ENCODE measurements at places on chromosomes 7 and 10. TPM values are rescaled to one million over a fixed set of nuclear protein-coding genes. Genes with fewer than 3 reads are reported as not detected.

DNA sequence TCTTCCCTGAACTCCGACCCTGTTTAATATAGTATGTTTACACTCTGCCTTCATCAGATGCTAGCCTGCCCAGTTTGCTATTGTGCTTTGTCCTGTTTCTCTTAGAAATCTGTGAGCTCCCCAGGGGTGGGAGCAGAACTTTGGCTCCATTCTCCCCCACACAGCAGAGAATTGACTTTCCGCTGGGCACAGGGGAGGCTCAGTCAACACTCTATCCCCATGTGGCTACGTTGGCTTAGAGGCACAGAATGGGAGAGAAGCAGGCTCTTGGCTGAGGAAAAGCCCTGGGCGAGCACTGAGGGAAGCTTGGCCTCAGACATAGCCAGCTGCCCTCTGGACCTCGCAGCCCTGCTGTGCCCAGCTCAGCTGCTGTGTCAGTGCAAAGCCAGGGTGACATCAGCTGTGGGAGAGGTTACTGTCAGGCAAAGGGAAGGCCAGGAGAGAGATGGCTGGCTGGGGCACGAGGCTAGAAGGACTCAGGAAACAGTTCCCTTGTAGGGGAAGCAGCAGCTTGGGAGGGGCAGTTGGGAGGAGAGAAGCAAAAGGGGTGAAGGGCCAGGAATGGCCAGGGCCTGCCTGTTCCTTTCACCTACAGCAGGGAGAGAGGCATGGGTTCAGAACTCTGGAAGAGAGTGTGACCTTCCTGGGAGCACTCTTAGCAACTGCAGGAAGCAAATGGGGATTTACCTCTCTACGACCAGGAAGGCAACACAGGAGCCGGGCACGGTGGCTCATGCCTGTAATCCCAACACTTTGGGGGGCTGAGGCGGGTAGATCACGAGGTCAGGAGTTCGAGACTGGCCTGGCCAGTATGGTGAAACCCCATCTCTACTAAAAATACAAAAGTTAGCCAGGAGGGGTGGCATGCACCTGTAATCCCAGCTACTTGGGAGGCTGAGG lies 5.8 kb upstream of the SCD start:
- DNase-seq: no peak

DNA sequence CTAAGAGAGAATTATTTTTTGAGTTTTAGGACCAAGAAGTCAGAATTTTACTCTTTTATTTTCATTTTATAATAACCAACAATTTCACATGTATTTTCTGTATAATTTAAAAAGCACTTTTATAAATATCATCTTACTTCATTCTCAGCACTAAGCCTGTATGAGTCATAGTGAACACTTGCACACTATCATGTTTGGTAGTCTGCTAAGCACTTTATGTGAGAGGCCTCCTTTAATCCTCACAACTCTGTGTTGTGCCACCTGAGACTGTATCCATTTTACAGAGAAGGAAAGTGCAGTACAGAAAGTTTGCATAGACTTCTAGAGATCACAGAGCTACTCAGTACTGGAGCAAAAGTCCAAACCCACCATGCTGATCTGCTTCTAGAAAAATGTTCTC lies 939.6 kb downstream of the NRG3 start:
- no peak for DNase-seq

GRCh38 chr10:44589181-44589943 lies 204.5 kb upstream of the CXCL12 start:
- no peak for DNase-seq

- no peak for DNase-seq
Observed at GRCh38 chr10:68333440-68334431, 1.0 kb upstream of the PBLD start.

GRCh38 chr10:89789188-89789877 lies 87.9 kb downstream of the KIF20B start:
- no peak for DNase-seq

GRCh38 chr10:31018356-31018750 lies 13.3 kb downstream of the ZNF438 start:
- DNase-seq: no peak

DNA sequence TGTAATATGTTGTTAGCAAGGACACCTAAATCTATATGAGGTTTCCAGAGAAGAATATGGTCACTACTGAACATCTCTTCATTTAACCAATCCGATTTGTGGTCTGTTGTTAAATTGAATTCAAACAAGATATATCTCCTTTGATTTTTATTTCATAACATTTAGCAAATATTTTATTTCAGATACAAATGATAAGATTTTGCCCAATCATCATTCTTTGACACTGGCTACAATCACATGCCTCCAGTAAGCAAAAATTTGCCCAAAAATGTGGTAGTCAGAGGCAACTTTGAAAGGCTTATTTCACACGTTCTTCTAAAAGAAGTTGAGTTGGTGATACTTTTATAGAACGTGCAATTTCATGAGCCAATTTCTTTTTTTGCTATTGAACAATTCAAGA lies 44.7 kb upstream of the AGMO start:
- DNase-seq: no peak

DNA sequence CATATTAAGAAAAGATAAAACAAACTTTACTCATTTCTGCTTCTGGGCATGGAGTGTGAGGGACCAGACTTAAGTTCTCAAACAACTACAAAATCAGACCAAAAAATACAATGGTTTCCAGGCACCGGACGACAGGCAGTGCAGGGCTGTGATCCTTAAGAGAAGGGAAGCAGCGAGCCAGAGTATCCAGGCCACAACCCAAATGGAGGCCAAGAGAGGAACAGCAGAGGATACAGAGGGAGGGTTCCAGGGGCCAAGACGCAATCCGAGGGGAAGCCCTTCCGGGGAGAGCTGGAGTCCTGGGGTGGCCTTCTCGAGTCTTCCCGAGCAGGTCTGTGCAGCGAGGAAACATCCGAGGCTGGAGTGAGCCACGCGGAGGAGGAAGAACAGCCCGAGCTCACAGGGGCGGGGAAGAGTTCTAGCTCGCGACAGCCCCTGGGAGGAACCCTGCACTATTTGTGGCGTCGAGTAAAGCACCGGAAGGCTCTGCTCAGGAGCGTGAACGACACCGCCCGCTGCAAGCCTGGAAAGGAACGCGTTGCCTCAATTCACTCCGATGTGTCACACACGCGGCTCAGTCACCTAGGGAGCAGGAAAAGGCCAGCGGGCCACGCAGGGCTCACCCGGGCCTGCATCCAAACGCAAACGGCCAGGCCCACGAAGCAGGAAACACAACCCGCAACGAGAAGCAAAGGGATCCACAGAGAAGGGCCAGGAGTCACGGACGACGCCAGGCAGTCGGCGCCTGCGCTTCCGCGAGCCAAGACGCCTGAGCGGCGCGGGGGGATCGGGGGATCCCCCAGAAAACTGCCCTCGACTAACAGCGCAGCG lies 933 bp upstream of the RNF32 start:
- DNase-seq: no peak

DNA sequence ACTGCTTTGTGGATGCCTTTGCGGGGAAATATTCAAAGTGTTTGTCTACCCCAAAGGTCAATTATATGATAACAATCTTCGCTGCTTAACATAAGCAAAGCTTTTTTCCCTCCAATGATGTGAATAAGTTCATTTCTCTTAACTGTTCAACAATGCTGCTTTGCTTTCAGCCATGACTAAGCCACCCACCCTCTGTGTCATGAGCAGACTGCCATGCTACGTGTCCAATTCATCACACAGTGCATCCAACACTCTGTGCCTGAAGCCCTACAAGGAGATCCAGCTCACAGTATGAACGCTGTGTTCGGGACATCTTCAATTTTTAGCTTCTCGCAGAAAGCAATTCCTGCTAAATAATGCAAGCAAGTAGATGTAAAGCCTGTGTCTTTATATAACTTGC lies 5.7 kb upstream of the TAS2R40 start:
- DNase-seq: no peak

- DNase-seq: no peak
Observed at GRCh38 chr7:45590679-45591057, 16.5 kb downstream of the ADCY1 start.

DNA sequence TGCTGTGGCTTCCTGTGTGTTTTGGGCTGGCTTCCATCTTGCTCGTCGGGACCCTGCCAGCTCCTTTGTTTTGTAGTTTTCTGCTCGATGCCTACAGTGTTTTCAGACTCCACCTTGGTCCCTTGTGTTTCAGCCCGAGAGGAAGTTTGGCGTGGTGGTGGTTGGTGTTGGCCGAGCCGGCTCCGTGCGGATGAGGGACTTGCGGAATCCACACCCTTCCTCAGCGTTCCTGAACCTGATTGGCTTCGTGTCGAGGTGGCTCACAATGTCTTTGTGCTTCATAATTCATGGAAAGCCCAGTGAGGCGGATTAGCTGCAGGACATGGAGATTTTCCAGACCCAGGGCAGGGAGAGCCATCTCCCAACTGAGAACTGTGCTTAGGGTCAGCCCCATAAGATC lies 29.3 kb downstream of the BLVRA start:
- no peak for DNase-seq

- DNase-seq: no peak
Observed at GRCh38 chr7:55056577-55057480, 38.0 kb downstream of the EGFR start.

DNA sequence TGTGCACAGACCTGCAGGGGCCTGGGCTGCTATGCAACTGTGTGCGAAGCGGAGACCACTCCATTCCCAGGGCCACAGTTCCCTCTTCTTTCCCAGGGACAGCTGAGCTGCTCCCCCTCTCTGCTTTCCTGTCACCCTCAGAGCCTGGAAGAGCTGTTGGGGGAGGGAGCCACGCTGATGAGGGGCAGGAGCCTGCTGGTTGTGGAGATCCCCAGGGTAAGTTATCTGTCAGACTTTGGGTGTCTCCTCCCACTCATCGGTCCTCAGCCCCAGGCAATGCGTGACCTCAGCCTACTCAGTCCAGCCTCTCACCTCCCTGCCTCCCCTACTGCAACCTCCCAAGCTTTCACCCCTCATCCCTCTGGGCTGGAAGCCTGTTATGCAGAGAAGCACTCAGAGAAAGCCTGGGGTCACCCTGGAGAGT lies 53.5 kb downstream of the ZNF467 start:
- DNase-seq: no peak

- DNase-seq: no peak
Observed at GRCh38 chr10:126423732-126424491, 35.6 kb upstream of the ADAM12 start.

- no peak for DNase-seq
Observed at GRCh38 chr7:28580665-28581064, 168.3 kb downstream of the CREB5 start.

- DNase-seq: no peak
Observed at GRCh38 chr10:124560377-124561105, 98.9 kb downstream of the LHPP start.

DNA sequence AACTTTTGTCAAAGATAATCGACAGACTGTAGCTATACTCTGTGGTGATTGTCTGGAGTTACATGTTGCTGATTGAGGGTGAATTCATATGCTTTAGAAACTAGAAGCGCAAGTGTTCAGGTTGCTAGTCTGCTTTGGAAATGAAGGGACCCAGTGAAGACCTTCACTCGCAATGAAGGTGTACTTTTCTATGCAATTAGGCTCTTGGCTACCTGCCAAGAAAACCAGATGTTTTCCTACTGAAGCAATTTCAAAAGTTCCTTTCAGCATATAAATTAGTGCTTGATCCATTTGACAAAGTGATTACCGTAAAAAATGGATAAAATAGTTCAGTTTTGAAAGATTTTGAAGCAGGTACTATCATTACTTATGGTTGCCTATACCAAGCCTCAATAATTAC lies 10.0 kb upstream of the STK31 start:
- DNase-seq: no peak

GRCh38 chr7:155358948-155359712 lies 61.5 kb downstream of the INSIG1 start:
- no peak for DNase-seq

- no peak for DNase-seq
Observed at GRCh38 chr10:42304341-42304740, 334.0 kb downstream of the ZNF33B start.

GRCh38 chr10:61760943-61761824 lies 98.5 kb downstream of the CABCOCO1 start:
- no peak for DNase-seq

DNA sequence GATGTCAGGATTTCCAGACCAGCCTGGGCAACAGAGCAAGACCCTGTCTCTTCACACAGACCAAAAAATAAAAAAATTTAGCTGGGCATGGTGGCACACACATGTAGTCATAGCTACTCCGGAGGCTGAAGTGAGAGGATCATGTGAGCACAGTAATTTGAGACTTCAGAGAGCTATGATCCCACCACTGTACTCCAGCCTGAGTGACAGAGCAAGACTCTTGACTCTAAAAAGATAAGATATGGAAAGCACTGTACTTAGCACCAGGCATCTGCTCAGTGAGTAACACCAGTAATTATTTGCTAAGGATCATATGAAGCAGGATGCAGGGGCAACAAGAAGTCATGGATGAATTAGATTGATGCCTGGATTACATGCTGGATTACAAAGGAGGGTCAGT lies 128.8 kb downstream of the CALN1 start:
- no peak for DNase-seq

DNA sequence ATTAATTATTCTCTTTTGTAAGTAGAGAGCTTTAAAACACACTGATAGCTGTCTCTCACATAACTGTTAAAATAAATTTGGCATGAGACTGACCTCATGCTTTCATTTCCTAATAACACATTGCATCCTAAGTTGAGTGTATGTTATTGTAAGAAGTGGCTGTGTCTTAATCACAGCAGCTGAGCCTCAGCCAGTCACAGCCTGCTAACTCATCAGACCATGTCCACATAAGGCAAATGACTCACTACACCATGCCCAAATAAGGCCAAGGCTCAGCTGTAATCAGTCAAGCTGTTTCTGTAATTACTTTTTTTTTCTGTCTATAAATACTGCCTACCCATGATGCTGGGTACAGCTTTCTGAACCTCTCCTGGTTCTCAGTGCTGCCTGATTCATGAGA lies 860.9 kb downstream of the XPNPEP1 start:
- no peak for DNase-seq

GRCh38 chr7:33129806-33130153 lies 416 bp downstream of the BBS9 start:
- no peak for DNase-seq

DNA sequence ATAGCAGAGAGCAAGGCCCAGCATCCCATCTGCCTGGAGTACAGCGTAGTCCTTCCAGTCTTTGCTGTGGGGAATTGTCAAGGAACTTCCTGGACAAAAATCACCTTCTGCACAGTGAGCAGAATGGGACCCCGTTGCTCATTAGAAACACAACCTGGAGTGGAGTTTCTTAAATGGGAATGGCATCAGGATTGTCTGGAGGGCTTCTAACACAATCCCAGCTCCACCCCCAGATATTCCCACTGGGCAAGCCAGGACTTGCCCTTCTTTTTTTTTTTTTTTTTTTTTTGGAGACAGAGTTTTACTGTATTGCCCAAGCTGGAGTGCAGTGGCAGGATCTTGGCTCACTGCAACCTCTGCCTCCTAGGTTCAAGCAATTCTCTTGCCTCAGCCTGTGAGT lies 356.4 kb downstream of the GALNT17 start:
- DNase-seq: no peak

LIPJ gene
- total RNA-seq: not detected

CDC14C gene
- not detected for total RNA-seq

FAM237B gene
- total RNA-seq: not detected

AKR1C1 gene
- total RNA-seq: 0.21 TPM

ASB10 gene
- not detected for total RNA-seq

EVX1 gene
- not detected for total RNA-seq

PIK3AP1 gene
- total RNA-seq: 4.5 TPM

MSRB2 gene
- 7.9 TPM for total RNA-seq

KCND2 gene
- total RNA-seq: not detected

NAT16 gene
- total RNA-seq: not detected

FBXL13 gene
- 0.82 TPM for total RNA-seq

ADIRF gene
- not detected for total RNA-seq

AGBL3 gene
- 2.2 TPM for total RNA-seq

All from activated naive CD8-positive, alpha-beta T cell treated with anti-CD3 and anti-CD28 coated beads for 36 hours (primary cell).